ENCODE measurements at places on chromosomes 11 and 22.
A peak's percentile ranks its signal among the peaks of the same experiment; 100 is the strongest.

DNA sequence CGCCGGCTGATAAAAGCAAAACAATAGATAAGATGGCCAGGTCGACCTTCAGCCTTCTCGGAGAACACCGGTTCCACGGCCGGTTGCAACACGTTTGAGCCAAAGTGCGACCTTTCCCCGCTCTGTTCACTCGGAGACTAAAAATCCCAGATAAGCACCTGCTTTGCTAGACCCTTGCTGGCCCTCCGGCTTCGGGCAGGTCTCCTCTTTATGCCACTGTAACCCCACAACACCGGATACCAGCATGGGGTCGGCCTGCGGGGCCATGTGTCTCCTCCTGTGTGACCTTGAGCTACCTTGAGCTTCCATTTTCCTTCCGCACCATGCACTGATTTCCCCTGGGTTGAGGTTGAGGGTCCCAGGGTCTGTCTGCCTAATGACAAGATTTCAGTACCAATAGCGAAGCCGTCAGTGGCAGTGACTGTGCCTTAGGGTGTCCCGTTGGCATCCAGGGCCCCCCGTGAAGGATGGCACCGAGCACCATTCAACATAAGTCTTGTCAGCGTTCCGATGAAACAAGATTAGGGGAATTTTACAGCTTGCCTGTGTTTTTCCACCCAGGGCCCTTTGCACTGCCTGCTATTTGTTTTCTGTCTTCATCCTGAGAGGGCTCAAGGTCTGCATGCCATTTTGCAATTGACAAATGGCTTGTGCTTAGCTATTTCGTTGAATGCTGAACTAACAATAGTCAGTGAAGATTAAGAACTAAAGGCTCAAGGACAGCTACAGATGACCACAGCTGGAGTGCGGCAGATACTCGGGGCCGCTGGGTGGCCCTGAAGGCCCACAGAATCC is 118.6 kb downstream of the KCNQ1 start:
- DNase-seq, result no peak

- DNase-seq, result no peak
These were observed 53.3 kb downstream of the CACNA1I start for GRCh38 chr22:39623603-39624500.

GRCh38 chr11:9568854-9569587 is 4.4 kb upstream of the WEE1 start:
- DNase-seq, result no peak

GRCh38 chr11:21768388-21768787 is 424.5 kb upstream of the ANO5 start:
- DNase-seq, result no peak

GRCh38 chr11:18013790-18014507 is 1.1 kb upstream of the SERGEF start:
- no peak for DNase-seq

GRCh38 chr22:43477966-43478365 is 66.2 kb downstream of the MPPED1 start:
- DNase-seq, result no peak

DNA sequence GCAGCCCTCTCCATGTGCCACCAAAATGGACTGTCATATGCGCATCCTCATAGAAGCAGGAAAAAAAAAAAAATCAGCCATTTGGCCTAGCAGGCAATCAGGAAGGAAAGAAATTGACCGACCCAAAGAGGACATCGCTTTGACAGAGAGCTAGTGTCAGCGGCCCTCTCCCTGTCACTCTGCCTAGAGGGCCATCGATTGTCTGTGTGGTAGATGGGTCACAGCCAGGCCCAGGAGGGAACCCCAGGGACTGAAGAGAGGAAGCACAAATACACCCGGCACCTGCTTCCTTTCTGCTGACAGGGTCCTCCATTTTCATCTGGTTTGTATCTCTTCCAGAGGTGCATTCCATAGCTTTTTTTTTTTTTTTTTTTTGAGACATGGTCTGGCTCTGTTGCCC is 21.8 kb downstream of the VPS37C start:
- DNase-seq, result no peak

GRCh38 chr11:123166071-123166559 is 28.9 kb downstream of the CLMP start:
- DNase-seq, result no peak

GRCh38 chr22:37012262-37012904 is 6.9 kb downstream of the TST start:
- DNase-seq, result peak; percentile 57

DNA sequence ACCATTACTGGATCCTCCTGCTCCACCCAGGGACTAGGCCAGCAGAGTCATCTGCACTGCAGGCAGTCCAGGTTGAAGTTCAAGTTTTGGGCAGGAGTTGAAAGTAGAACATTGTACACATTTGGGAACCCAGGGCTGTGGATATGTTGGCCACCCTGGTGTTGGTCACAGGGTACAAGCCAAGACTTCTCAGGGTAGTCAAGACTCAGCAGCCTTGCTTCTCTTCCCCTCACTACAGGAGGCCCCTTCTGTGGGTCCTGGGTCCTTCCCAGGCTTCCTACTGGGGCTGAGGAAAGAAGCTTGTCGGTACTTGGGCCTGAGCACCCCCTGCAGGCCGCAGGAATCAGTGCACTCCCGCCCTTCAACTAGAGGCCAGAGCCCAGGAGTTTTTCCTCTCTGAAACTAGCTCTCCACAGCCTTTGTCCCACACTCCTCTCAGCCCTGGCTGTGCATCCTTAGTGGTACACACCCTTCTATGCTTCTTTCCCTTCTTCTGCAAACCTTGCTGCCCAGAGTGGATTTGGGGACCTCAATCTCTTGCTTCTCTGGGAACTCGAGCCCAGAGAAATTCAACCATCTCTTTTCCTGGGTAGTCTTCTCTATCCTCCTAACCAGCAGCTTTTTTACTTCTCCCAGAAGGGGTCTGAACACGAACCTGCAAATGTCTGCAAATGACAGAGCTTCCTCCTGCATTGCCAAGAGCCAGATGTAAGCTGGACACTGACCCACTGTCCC is 2.6 kb upstream of the HPX start:
- DNase-seq, result peak; percentile 33

- DNase-seq, result no peak
These were observed at the start of gene A4GALT for GRCh38 chr22:42720263-42721044. Gene A4GALT, minus strand, starts transcription at chr22:42720870. Its CDS starts 26,919 bp downstream, at chr22:42693951.

DNA sequence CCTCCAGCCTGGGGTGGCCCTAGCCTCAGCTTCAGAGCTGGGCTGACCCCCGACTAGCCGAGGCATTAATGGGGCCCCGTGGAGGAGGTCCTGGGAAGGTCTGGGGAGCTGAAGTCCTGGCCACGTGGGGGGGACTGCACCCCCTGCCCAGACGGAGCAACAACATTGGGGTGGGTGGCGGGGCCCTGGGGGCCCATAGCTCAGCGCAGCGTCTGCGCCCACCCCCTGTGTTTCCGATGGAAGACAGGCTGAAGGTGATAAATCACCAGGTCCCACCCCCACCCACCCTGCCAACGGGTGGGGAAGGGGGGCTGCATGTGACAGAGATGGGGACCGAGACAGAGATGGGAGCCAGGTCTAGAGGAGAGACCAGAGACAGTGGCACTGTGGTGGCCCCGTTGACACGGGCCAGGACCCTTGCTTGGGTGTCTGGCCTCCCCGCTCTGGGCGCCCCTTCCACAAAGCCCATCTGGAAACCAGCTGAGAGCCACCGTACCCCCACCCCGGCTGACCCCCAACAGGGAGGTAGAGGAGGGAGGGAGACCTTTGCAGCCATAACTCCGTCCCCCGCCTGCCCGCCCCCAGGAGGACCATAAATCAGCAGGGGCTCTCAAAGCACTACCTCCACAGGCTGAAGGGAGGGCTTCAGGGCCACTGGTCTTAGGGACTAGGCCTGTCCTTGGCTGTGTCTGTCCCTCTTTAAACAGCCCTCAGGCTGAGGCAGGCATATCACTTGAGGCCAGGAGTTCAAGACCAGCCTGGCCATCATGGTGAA is 8.2 kb downstream of the GP1BB start:
- DNase-seq, result no peak

Data from anterior cingulate cortex (tissue), 58 donors.